Activated CD8-positive, alpha-beta memory T cell treated with anti-CD3 and anti-CD28 coated beads, Interleukin-2, amount 10 ng/mL, durations not matched to agents 7 days and 5 days (primary cell): ENCODE measurements at places on chromosomes 16 and 17. TPM values are rescaled to one million over a fixed set of nuclear protein-coding genes. Genes with fewer than 3 reads are reported as not detected.

GRIN2C gene
- 0.07 TPM for total RNA-seq

CIITA gene
- total RNA-seq = 68.7 TPM

PLXDC1 gene
- total RNA-seq = 1.2 TPM

AKAP1 gene
- 28.0 TPM for total RNA-seq

CHST4 gene
- not detected for total RNA-seq

CARD14 gene
- not detected for total RNA-seq

GPR179 gene
- total RNA-seq = 0.02 TPM

NUBP2 gene
- 52.5 TPM for total RNA-seq

PRSS53 gene
- 5.3 TPM for total RNA-seq

CCL1 gene
- 0.73 TPM for total RNA-seq

PPY gene
- total RNA-seq = not detected

AHSP gene
- not detected for total RNA-seq

PTX4 gene
- total RNA-seq = not detected

RASL10B gene
- 0.37 TPM for total RNA-seq
